Stimulated activated CD4-positive, alpha-beta T cell treated with anti-CD3 and anti-CD28 coated beads, Interleukin-15, amount 100 ng/mL, for 1 hour (primary cell): ENCODE measurements at places on chromosomes 6 and 20.

- no peak for DNase-seq
These were observed 22.7 kb upstream of the CCND3 start for GRCh38 chr6:41964201-41964887.

GRCh38 chr6:21539621-21540100 is 53.9 kb upstream of the SOX4 start:
- no peak for DNase-seq

- DNase-seq = no peak
These were observed 164.3 kb downstream of the RFPL4B start for GRCh38 chr6:112511441-112511840.

- DNase-seq = no peak
These were observed 102.6 kb upstream of the DUSP22 start for GRCh38 chr6:189676-190075.

DNA sequence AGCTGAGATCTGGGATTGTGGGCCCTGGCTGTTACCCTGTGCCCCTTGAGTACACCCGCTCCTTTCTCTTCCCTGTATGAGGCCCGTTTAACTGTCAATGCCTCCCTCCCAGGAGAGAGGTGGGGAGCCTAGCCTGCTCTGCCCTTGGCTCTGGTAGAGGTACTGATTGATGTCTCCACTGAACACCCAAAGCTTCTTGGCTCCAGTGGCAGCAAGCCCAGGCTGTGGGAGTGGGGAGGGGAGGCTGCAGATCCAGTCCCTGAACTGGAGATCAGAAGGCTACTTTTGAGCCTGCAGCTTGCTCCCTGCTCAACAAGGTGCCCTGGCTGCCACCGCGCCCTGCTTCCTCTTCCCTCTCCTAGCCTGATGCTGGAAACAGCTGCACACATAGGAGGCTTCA is 7.5 kb downstream of the LRRC73 start:
- no peak for DNase-seq

DNA sequence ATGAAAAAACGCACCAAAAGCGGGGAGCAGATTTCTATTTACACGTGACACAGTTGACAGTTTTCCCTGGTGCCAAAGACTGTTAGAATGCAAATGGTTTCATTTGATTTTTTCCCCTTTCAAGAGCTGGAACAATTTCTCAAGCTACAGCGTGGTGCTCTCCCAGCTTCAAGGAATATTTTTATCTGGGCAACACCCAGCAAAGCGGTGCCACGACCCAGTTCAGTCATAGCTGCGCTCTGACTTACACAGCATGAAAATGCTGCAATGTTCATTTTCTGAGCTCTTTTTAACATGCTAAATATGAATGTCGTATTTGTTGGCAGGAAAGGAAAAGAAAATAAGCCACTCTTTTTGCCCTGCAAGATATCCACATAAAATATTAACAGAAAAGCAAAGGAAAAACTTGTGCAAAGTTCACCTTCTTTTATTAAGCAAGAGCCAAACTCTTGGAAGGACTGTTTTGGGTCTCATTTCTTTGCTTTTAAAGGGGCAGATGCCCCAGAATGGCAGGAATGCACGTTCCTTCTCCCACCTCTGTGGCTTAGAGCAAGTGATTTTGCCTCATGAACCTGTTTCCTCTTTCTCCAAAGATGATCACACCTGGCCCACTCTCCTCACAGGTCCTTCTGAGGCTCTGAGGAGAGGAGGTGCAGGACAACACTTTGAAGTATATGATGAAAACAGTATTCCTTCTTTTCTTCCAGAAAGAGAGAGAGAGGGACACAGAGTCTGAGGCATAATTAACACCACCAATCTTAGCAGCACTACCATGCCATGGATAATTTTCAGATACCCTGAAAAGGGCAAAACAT is 47.0 kb downstream of the TTI1 start:
- DNase-seq = no peak

DNA sequence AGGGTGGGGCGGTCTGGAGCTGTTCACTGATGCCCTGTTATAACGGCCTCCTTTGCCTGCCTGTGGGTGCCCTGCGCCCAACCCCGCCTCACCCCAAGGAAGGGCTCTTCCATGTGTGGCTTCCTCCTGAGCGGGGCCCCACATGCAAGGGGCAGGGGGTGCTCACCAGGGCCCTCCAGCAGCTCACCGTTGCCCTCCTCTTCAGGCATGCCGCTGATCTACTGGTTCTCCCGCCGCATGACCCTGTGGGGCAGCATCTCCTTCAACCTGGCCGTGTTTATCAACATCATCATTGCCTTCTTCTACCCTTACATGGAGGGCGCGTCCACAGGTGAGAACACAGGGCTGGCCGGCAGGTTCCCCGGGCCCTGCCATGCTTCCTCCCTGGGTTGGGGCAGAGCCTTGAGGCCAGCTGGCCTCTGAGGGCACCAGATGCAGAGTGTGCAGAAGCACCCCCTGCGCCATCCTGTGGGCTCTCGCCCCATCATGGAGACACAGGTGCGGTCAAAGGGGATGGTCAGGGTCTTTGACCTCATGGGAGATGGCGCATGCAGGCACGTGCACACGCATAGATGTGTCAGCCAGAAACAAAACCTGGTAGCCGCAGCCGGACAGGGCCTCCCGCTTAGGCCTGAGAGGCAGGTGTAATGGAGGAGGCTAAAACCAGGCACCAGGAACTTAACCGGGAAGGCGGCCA is 22.9 kb downstream of the UQCC2 start:
- DNase-seq = no peak

- no peak for DNase-seq
These were observed 46.7 kb downstream of the SLC24A3 start for GRCh38 chr20:19259141-19259591.

DNA sequence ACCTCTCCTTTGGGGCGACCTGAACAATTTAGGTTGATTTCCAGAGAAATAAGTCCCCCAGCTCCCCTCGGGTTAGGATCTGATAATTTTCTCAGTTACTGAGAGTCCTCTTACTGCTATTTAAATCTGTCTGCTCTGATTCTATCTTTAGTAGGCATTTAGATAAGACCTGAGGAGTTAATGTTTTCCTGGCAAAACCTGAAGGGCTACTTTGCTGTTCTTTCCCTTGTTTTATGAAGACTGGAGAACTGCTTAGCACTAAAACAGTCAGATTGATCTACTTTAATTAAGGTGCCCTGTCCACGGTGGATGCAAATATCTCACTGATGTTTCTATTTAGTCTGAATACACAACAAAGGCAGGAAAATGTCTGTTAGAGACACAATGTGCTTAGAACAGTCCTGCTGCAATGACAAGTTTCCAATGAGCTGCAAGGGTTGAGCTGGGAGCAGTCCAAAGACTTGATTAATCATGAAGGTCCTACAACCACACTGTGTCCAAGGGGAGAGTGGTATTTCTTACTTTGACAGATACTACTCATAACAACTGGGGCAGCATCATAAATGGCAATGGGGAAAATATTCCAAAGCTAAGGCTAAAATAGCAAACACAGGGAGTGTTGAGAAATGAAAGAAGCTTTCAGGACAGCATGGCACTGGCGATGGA is 15.7 kb downstream of the ADTRP start:
- DNase-seq = no peak

- no peak for DNase-seq
These were observed 74.3 kb downstream of the ARID1B start for GRCh38 chr6:156851454-156851921.

DNA sequence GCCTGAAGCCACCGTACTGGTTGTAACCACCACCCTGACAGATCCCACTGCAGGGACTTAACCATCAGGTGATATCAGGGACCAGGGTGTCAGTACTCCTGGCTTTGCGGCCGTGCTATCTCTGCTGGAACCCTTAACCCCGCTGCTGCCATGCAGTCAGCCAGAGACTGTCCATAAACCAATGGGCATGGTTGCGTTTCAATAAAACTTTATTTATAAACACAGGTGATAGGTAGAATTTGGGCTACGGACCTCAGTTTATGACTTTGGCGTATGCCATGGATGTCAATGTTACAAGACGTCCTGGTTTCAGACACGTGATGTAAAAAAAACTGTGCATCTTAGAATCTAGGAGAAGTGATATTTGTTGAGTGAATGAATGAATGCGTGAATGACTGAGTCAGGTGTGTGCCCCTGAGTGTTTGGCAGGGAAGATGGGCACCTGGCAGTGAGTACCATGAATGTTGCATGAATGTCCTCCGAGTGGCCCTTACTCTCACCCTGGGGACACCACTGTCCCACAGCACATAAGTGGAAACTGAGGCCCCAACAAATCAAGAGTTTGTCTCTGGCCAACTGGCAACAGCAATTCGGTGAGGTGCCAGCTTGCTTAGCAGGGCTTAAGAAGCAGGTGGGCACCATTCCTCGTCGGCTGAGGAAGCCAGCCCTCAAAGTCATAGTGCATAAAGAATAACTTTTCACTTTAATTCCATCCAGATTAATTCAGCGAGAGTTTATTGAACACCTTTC is 64.0 kb upstream of the APCDD1L start:
- no peak for DNase-seq

- no peak for DNase-seq
These were observed 41.9 kb downstream of the KCTD20 start for GRCh38 chr6:36484736-36485135.

- DNase-seq = no peak
These were observed at the start of gene PPP1R14C for GRCh38 chr6:150142670-150143515. Gene PPP1R14C, plus strand, starts transcription at chr6:150143044. Its CDS starts 149 bp downstream, at chr6:150143193.

DNA sequence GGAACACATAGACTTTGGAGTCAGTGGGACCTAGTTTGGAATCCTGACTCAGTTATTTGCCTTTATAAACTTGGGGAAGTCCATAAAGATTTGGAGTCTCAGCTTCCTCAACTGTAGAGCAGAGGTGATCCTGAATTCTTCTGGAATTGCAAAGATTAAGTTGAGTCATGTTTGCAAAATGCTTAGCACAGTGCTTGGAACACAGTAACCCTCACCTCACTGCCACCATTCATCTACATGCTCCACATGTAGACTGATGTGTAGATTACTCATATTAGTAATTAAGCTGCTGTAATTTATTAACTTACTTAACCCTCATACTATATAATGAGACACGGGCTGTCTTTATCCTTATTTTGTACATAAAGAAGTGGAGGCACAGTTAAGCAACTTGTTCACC is 61.4 kb downstream of the LAMP5 start:
- no peak for DNase-seq

DNA sequence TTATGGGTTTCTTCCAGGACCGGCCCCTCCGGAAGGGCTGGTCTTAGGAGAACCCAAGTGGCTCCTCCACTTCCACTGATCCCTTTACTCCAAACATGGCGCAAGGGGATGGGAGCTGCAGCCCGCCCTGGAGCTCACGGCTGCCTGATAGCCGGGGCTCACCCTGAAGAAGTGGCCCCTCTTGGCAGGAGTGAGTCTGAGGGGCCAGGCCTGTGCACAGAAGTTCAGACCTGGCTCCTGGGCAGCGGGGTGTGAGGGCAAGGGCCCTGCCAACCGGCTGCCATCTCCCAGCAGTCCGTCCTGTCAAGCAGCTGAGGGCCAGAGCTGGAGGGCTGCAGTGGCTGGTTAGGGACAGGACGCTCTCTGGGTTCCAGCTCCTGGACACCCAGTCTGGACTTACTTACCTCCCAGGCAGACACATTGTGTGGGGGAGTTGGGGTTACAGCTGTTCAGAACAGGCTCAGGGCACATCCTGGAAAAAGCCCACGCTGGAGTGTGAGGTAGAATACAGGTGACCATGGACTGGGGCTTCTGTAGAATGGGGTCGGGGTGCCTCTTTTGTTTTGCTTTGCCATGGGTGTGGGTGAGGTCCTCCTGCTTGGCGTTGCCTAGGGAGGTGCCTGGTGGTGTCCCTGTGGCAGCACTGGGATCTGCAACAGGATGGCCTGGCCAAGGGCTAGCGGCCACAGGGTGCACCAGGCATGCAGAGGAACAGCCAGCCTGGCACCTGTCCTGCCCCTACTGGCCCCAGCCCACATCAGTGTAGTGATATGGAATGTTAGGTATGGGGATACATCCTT is 88.4 kb downstream of the ASXL1 start:
- no peak for DNase-seq

DNA sequence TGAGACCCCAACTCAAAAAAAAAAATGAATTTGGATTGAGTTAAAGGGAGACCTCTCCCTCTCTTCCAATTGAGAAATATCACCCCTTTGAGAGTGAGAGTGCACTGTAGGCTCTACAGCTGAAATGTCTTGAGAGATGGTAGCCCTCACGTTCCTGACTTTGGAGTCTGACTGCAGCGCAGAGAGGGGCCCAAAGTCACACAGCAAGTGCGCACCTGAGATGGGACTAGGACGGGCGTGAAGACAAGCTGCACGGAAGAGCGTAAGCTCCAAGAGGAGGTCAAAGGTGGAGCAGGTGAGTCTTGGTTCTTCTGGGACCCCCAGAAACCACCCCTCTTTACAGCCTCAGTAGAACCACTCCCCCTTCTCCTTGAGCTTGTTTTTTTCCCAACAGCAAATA is 643 bp downstream of the SLA2 start:
- DNase-seq = no peak

- no peak for DNase-seq
These were observed 126.2 kb upstream of the EXOC2 start for GRCh38 chr6:819122-819521.

DNA sequence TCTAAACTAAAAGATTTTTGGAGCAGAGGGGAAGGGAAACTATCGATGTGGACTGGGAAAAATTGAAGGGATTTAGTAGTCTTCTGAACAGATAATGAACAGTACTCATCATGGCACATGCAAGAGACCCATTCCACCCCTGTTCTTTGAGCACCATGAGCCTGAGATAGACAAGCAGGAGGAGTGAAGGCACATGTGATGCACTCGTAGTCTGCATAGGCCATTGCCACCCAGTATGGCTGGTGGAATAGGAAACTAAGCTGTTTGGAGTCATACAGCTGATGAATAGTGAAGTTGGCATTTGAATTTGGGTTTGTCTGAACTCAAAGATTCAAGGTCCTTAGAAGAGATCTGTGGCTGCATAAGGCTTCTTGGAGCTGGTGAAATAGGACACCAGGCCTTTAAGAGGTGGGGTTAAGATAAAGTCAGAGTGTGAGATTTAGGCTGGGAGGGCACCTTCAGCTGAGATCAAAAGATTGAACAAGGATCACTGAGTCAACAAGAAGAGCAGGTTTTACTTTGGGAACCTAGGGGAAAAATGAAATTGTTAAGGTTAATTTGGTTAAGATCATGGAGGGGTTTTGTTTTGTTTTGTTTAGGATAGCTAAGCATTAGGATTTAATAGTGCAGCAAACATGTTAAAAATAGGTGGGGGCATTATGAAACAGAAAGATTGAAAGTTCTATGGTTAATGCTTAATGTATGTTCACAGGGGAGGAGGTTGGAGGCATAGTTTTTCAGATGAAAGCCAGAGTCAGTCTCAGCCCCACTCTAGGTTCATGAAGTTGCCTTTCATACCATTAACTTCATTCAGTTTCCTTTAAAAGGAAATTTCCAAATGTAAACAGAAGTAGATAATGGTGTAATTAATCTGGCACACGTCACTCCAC is 148.8 kb downstream of the ARID1B start:
- DNase-seq = no peak
